ENCODE measurements at places on chromosomes 12 and 14. TPM values are rescaled to one million over a fixed set of nuclear protein-coding genes. Genes with fewer than 3 reads are reported as not detected.

The MGP gene
- total RNA-seq, result 280 TPM

GRCh38 chr12:40775661-40776060 is 83.4 kb downstream of the CNTN1 start:
- no peak for DNase-seq

The AKAP5 gene
- 10.7 TPM for total RNA-seq

The FAM181A gene
- total RNA-seq, result 3.3 TPM

Measured in spinal cord (tissue), 10 donors.